Cortex of kidney (tissue), 1 donor: ENCODE measurements at places on chromosomes 1 and 21.

GRCh38 chr1:84582802-84583587, 8.8 kb upstream of the CTBS start:
- DNase-seq = no peak

GRCh38 chr1:86498281-86498680, 29.6 kb downstream of the CLCA1 start:
- no peak for DNase-seq

DNA sequence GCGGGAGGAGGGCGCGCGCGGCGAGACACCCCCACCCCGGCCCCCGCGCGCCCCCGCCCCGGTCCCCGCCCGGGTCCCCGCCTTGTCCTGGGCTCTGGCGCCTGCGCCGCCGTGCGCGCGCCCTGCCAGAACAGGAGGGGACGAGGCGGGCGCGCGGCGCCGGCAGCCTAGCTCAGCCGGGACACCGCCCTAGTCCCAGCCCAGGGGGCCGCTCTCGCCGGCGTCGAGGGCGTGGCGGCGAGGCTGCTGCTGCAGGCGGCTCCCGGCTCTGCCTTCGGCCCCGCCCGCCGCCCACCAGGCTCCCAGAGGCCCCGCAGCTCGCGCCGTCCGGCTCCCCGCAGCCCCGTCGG, at the start of gene RCAN3:
RCAN3 (plus strand) TSS at position 128 of the 350 bp plus-strand sequence. CDS start 11,537 bp downstream, outside the sequence.
- DNase-seq = no peak

- no peak for DNase-seq
Observed at GRCh38 chr1:94648225-94649007, 106.9 kb upstream of the F3 start.

- DNase-seq = no peak
Observed at GRCh38 chr1:212470059-212470458, 37.3 kb downstream of the NENF start.

- DNase-seq = no peak
Observed at GRCh38 chr1:99218999-99219398, 45.3 kb upstream of the PLPPR4 start.

DNA sequence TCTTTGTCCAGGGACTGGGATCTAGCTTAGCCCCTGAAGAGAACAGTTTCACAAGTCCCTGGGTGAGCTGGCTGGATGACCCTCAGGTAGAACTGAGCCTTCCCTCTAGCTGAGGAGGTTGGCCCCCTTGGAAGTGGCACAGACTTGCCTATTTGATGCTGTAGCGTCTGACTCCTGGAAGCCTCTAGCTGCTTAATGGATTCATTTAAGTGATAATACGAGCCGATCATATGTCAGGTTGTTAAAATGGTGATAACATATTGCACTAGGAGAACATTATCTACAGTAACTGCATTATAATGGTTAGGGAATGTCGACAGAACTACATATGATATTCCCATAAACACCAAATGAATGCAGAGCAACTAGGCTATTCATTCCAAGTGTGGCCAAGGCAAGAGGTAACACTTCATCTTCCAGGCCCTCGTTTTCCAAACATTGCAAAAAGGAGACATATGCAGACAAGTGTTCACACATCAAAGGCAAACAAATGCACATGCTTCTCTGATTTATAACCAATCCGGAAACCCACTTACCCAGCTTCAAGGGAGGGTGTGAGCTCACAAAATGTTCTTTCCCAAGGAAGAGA, 340.1 kb upstream of the PLXNA2 start:
- DNase-seq = no peak

DNA sequence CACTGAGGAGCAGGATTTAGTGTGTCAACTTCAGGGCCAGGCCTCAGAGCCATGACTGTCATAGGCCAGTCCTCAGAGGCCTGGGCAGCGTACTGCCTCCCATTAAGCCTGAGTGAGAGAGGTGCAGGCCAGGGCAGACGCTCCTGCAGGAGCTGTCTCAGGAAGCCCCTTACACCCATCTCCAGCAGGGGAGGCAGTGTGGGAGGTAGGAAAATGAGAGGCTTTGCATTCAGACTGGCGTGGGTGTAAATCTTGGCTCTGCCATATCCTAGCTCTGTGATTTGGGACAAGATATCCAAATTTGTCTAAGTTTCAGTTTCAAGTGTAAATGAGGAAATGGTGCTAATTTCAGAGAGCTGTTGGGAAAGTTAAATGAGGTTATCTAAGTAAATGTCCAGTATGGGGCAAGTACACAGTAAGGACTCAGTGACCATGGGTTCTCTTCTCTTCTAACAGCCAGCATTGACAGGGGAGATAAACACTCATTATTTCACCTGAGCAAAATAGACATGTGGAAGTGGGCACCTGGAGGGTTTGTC, 184.1 kb downstream of the ZSCAN20 start:
- DNase-seq = no peak

DNA sequence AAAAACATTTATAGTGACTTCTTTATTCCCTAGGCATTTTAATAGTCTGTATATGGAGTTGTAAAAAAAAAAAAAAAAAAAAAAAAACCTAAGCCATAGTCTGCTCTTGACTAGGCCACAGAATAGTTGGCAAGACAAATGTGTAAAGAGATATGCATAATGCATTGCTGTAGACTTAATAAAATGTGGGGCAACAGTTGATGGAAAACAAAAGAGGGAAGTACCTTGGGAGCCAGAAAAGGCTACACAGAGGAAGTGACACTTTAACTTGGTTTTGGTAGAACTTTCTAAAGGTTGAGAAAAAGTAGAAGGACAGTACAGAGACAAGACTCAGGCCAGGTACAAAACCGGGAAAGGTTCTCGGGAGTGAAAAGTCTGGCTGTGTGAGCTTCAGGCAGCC, 802.9 kb upstream of the ADAMTS5 start:
- no peak for DNase-seq

DNA sequence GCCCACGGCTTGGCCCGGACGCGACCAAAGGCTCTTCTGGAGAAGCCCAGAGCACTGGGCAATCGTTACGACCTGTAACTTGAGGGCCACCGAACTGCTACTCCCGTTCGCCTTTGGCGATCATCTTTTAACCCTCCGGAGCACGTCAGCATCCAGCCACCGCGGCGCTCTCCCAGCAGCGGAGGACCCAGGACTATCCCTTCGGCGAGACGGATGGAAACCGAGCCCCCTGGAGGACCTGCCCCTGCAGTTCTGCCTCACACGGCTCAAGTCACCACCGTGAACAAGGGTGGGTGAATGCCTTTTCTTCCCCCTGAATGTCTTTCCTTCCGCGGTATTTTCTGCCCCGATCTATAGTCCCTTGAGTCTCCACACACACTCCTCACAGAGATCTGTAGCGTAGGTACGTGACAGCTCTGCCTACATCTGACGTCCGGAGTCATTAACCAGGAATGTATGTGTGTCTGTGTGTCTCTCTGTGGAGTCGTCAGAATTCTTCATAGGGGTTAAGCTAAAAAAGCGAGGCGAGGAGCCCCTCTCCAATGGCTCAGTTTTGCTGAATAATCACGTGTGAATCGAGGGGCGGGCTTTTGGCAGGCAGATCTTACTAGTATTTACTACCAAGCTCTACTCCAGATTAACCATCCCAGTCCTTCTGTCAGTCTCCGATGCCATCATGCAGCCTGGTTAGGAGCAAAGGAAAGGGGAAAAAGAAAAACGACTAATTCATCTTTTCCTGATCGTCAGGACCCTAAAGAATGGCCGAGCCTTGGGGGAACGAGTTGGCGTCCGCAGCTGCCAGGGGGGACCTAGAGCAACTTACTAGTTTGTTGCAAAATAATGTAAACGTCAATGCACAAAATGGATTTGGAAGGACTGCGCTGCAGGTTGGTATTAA, at the start of gene CDKN2C:
CDKN2C (plus strand) TSS at position 635 of the 898 bp plus-strand sequence; CDS start at position 759, 124 bp downstream.
- DNase-seq = no peak

DNA sequence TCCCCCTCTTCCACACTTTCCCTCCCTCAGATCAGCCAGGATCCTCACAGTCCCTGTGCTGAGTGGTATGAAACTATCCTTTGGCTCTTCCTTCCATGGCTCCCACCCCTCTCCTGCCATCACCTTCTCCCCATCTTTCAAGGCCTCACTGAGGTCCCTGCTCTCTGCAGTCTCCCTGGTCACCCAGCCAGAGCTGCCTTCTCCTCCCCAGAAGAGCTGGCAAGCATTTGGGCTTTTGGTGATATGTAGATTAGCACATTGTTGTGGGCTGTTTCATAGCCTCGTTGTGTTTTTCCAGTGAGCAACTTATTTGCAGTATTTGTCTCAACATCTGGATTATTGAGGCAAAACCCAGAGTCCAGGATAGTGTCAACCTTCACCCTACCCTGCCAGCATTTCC, 2.2 kb downstream of the CSF1 start:
- no peak for DNase-seq

DNA sequence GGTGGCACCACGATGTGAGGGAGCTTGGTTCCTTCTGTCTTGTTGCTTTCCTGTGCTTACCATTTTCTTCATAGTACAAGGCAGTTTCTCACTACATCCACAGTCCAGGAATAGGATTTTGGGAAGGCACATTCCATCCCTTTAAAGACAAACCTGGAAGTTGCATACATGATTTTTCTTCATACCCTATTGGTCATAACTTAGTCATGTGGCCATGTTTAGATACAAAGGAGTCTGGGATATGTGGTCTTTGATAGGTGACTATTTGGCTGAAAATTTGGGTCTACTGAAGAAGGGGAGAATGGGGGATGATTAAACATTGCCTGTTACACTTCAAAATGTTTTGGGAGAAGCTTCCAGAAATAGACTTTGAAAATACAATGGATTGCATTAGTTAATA, 7.0 kb downstream of the DYRK1A start:
- DNase-seq = no peak

GRCh38 chr1:66626261-66626660, 92.3 kb downstream of the SGIP1 start:
- no peak for DNase-seq

GRCh38 chr1:110136911-110137310, 13.4 kb upstream of the SLC6A17 start:
- DNase-seq = no peak

DNA sequence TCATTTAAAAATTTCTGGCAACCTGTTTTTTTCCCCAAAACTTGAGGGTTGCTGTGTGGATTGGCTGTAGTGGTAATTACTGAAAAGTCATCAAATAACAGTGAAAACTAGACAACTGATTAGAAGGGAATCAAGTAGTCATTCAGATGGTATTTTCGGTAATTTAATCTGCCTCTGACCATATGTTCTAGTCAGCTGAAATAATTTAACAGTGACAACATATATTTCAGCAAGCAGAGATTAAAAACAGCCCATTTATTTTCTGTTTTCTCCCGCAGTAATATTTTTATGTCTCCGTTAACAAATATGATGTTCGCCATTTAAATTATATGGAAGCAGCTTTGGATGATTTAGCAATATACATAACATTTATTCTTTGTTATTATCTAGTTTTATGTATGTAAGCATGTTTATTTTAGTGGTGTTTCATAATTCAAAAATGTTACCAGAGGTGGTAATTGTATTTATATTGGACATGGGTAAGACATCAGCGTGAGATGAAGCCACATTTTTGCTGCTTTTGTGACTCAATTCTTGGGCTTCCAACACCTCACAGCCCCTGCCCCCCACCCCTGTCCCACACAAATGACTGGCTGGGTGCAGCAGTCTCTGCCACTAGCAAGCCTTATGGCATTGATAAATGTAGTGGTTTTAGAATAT, 104.4 kb downstream of the GALNT2 start:
- no peak for DNase-seq

- no peak for DNase-seq
Observed at GRCh38 chr1:216903382-216903740, 180.1 kb upstream of the ESRRG start.

- DNase-seq = no peak
Observed at GRCh38 chr1:80666073-80666472, 1134.7 kb upstream of the ADGRL2 start.

GRCh38 chr1:51222136-51222787, 13.8 kb upstream of the RNF11 start:
- DNase-seq = no peak

DNA sequence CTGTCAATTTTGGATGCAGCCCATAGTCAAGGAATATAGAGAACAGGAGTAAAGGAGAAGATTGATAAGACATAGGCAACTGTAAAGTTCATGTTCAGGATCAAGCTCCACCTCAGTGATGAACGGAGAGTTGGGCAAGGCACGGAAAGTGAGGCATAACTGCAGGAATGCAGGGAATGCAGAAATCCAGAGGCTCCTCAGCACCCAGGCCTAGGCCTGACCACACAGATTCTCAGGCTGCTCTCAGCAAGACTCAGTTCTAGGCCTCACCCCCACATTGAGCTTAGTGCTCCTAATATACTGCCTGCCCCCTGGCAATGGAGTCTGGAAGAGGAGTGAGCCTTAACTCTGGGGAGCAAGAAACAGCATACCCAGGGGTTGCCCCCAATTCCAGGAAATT, 36.3 kb upstream of the S1PR1 start:
- no peak for DNase-seq

- no peak for DNase-seq
Observed at GRCh38 chr21:44575307-44576024, 1.9 kb downstream of the KRTAP10-4 start.

- no peak for DNase-seq
Observed at GRCh38 chr21:18340387-18340942, 63.1 kb downstream of the TMPRSS15 start.

DNA sequence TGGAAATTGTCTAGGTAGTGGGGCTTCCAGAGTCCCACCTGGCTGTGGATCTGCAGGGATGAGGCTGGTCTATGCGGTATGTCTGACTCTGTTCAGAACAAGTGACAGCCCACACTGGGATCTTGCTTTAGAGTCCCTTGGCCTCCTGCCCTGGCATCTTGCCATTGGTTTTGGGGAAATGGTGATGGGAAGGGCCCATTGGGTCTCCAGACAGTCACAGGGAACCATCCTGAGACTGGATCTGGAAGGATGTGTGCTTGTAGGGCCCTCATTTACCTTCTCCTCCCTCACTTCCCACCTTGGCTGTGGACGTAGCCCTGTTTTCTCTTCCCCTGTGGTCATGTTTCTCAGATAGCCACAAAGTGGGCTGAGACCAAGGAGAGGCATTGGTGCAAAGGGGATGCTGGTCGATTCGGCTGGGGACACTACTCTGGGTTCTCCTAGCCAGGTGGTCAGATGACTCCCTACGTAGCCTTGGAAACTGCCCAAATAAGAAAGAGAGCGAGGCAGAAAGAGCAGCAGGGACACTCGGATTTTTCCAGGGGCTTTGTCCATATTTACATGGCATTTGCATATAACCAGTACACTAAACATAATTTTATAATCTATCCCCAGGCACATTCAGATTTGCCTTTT, 15.1 kb downstream of the SOX13 start:
- no peak for DNase-seq

GRCh38 chr1:230892018-230892491, 23.7 kb upstream of the C1orf198 start:
- DNase-seq = no peak

GRCh38 chr1:117683571-117684285, 77.9 kb downstream of the TENT5C start:
- DNase-seq = no peak

GRCh38 chr1:74674278-74675048, 871 bp upstream of the ERICH3 start:
- DNase-seq = no peak
